SW480 (cell line): ENCODE measurements at places on chromosomes 1 and 21.

DNA sequence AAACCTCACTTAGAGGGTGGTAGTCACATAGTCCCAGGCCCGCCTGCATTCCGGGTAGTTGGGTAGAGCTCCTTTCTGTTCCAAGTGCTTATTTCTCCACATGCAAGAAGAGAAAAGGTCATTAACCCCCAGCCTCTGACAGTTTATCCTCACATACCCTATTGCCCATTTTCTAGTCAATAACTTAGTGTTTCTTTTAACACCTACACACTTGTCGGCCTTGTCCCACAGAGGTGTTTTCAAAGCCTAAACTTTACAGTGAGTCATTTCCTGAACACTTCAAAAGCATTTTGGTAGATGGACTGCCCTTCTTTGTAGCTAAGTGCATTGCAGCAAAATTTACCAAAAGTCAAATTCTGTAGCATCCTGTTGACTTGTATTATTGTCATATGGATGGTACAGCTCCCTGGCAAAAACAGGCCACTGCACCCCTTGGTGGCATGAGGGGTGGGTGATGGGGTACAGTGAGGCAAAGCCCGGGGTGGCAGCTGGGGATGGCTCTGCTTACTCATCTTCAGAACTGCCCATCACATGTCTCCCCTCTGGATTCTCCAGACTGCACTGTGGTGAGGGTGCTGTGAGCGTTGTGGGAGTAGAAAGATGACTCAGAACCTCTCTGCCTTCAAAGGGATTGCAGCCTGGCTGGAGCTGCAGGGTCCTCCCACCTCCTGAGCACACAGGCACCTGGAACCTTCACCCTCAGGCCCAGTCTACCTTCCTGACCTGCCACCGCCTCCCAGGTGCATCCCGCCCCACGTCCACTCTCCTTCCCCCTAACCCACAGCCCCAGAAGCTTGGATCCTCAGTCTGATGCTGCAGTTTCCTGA, 45.8 kb upstream of the DMRTB1 start:
- peak; percentile 98 for DNase-seq

GRCh38 chr1:177256153-177257075, 85.7 kb downstream of the BRINP2 start:
- DNase-seq: peak; percentile 82

DNA sequence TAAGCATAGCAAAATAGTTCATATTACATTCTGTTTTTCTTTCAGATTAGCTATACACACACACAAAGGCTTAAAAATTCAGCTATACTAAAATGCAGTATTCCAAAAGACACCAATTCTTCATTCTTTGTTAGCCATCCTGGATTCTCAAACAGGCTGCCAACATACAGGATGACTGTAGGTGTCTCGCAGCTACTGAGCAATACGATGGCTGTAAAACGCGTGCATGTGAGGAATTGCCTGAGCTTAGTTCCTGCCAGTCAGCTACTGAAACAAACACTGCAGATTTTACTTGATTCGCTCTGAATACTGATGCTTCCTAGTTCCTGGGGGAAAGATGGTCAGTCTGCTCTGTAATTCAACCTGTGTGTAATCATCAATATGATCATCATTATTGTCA, 24.7 kb upstream of the HMGN1 start:
- DNase-seq: peak; percentile 59

DNA sequence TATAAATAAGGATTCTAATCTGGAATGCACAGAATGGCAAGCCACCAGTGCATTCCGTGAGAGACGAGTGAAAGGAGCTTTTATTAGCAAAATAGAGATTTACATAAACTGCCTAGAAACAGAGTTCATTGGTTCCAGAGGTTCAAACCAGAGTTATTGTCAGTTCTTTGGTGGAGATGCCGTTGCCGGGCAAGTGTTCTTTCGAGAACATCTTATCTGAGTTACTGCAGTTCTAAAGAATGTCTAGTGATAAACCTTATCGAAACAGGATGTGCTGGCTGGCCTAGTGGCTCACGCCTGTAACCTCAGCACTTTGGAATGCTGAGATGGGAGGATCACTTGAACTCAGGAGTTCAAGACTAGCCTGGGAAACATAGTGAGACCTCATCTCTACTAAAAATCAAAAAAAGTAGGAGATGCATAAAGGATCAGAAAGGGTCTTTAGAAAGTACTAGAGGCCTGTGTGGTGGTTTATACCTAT, 19.9 kb upstream of the EVI5 start:
- DNase-seq: no peak

DNA sequence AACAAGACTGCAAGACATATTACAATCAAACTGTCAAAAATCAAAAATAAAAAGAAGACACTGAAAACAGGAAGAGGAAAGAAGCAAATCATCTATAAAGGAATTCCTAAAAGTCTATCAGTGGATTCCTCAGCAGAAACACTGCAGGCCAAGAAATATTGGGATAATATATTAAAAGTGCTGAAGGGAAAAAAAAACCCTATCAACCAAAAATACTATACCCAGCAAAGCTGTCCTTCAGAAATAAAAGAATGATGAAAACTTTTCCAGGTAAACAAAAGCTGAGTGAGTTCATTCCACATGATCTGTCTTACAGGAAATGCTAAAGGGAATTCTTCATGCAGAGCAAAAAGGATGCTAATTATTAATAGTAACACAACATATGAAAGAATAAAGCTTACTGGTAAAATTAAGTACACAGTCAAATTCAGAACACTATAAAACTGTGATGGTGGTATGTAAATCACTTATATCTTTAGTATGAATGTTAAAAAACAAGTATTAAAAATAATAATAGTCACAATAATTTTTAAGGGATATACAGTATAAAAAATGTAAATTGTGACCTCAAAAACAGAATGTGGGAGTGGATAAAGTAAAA, 12.9 kb upstream of the ACP6 start:
- DNase-seq: no peak

DNA sequence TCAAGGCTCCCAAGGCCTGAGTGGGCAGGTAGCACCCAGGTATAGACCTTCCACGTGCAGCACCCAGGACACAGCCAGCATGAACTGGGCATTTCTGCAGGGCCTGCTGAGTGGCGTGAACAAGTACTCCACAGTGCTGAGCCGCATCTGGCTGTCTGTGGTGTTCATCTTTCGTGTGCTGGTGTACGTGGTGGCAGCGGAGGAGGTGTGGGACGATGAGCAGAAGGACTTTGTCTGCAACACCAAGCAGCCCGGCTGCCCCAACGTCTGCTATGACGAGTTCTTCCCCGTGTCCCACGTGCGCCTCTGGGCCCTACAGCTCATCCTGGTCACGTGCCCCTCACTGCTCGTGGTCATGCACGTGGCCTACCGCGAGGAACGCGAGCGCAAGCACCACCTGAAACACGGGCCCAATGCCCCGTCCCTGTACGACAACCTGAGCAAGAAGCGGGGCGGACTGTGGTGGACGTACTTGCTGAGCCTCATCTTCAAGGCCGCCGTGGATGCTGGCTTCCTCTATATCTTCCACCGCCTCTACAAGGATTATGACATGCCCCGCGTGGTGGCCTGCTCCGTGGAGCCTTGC, 1.7 kb downstream of the GJB4 start:
- DNase-seq: no peak

DNA sequence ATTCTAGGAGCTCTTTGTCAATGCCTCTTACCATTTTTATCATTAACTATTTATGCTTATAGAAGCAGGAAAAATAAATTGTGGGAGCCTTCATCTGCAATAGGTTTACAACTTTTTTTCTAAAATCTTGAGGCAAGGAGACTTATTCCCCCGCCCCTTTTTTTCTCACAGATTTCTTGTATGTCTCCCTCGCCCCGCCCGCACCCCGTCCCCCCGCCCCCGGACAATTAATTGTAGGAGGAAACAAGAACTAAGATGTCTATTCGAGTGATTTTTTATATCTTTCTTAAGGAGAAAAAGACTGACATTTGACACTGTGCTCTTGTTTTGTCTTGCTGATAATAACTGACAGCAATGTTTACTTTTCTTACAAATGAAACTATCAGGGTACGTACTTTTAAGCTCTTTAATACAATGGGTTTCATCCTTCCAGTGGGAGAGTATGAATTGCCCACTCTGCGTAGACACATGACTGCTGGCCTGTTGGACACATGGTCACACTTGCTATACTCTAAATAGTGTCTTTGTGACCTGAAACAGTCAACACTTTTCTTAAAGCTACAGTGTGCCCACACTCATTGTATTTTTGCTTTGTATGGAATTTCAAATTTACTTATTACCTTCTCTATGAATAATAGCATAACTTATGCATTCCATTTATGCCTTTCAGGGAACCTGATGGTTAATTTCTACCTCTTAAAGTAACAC, 1.5 kb upstream of the IVNS1ABP start:
- no peak for DNase-seq

DNA sequence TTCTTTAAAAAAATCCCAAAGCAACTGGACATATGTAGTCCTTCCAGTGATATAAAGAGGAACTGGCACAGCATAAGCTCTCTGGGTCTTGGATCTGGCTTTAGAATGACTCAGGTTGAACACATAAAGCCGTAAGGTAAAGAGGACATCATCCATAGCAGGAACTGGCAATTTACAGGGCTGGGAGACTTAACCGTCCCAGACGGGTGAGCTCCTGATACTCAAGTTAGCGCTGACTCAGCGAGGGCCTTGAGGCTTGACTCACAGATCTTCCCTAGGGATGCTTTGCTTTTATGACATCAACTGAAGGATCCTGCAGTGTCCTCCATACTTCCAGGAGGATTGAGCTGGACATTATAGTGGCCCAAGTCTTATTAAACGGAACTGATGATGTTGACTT, 154.1 kb downstream of the CLIC6 start:
- no peak for DNase-seq

DNA sequence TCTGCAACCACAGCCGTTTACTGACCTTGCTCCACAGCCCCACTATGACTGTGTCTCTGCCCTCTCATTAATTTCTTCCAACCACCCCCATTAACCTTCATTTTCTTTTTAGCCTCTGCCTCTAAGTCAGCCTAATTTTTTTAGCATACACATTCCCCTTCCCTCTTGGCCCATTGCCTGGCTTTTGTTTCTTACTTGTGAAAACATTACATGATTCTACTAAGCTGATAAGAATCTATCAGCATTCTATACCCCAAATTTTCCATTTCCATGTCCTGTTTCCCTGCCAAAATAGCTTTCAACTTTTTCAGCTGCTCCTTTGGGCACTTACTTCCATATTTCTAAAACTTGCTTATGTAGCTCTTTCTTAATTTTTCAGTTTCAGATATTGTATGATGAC, 79.8 kb downstream of the PCP4 start:
- DNase-seq: no peak

DNA sequence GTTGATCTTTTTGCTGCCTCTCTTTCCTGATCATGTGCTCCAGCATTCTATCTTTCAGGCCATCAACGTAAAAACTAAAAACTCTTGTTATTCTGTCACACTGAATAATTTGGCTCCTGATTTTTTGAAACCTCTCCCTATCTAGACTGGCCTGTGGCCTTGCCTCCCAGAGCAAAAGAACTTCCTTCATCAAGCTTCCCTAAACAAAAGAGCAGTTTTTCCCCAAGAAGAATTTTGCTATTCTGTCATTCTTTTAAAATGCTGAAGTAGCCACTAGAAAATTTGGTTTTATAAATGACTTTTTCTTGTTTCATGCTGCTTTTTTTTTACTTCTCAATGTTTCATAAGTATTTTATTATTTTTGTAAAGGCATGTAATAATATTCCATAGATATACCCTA, 37.1 kb upstream of the CR2 start:
- DNase-seq: no peak

GRCh38 chr1:158374860-158375259, 21.2 kb downstream of the CD1E start:
- no peak for DNase-seq

DNA sequence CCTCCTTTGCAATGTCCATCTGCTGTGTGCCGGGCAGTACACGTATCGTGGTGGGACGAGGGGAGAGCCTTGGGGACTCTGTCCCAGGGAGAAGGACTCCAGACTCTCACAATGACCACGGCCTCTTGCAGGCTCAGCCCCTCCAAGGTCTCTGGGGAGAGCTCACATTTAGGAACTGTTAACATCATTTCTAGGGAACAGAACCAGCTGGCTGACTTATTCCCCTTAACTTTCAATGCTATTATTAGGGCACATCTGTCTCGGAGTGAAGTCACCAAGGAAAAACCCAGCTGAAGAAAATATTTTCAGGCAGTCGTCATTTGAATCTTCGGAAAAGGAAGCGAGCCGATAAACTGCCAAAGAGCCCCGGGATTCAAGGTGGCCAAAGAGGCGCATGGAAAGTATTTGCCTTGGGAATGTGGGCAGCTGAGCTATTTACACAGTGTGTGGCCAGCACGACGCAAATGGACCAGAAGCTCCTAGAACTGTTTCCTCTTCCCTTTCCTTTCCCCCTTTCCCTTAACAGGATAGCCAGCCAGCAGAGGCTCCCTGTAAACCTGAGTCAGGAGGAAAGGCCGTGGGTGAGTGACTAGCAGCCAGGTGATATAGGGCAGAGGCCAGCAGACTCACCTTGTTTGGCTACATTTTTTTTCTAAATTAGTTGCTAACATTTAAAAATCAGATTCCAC, 74.5 kb downstream of the ITPKB start:
- no peak for DNase-seq

- peak; percentile 30 for DNase-seq
Measured at GRCh38 chr1:63575340-63575826, 17.8 kb upstream of the PGM1 start.

- peak; percentile 67 for DNase-seq
Measured at GRCh38 chr1:179831852-179832699, 45.5 kb downstream of the TOR1AIP2 start.

- DNase-seq: no peak
Measured at GRCh38 chr1:39733161-39733560, 5.5 kb upstream of the PPIE start.

DNA sequence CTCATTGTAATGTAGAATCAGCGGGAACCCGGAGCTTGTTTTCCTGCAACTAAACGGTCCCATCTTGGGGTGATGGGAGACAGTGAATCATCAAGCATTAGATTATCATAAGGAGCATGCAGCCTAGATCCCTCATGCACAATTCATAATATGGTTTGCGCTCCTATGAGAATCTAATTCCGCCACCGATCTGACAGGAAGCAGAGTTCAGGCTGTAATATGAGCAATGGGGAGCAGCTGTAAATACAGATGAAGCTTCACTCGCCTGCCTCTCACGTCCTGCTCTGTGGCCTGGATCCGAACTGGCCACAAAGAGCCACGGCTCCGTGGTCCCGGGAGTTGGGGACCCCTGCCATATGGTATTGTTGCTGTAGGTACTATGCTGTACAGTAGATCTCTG, 1.6 kb downstream of the IFI44 start:
- DNase-seq: no peak
